Stimulated activated effector memory CD8-positive, alpha-beta T cell treated with anti-CD3 and anti-CD28 coated beads, Interleukin-12 subunit alpha, Interleukin-12 subunit beta, amount 100 ng/mL, for 72 hours (primary cell): ENCODE measurements at places on chromosomes 7 and 10.
A peak's percentile ranks its signal among the peaks of the same experiment; 100 is the strongest.

DNA sequence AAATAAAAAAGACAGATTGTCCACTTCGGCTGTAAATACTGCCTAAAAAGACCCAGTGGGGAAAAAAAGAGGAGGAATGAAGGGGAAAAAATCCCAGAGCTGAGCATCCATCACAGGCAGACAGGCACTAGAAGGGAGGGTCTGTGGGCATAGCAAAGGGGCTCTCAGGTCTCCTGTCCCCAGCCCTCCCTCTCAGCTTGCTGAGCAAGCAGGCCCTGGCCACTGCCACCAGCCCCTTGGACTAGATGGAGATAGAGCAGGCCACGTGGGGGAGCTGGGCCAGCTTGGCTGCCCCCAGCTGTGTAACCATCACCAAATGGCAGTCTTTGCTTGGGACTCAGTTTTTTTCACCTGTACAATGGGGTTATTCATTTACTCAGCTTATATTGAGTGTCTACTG, 141.6 kb upstream of the UNC5B start:
- DNase-seq: no peak

DNA sequence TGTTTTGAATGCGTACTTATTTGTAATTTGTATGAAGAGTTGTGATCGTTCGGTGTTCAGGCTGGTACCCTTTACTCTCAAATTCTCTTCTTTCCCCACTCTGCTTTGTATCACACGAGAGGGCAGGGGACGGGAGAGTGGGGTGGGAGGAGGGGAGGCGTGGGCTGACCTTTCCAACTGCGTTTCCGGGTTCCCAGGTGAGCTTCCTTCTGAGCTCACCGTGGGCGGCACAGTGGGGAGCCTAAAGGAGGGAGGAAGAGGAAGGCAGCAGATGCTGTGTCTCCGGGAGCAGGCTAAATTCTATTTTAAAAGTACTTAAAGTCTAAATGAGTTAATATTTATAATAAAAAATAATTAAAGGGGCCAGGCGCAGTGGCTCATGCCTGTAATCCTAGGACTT, 7.4 kb upstream of the XRCC2 start:
- DNase-seq: no peak

GRCh38 chr10:120671491-120671890, 179.7 kb upstream of the WDR11 start:
- DNase-seq: no peak

- DNase-seq: no peak
Observed at GRCh38 chr10:61733358-61733940, 70.7 kb downstream of the CABCOCO1 start.

GRCh38 chr7:20287317-20287716, 43.4 kb upstream of the ITGB8 start:
- no peak for DNase-seq

DNA sequence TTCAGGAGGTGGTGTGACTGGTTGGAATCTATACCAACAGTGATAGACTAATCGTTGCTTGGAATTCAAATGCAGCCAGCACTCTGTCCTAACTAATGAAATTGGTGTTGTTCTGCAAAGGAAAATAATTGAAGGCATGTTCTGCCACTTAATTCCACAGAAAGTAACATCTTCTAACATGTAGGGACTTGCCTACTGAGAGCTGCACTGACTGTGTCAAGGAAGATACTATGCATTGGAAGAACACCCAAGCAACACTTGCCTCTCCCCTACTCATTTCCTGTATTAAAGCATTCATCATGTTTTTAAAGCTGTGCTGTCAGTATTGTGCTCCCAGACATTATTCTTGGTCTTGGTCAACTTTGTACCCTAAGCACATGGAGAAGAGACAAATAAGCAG, 2.7 kb upstream of the CYP3A7 start:
- no peak for DNase-seq

- peak; percentile 17 for DNase-seq
Observed at GRCh38 chr7:5629941-5630340, 151.5 kb downstream of the RNF216 start.

DNA sequence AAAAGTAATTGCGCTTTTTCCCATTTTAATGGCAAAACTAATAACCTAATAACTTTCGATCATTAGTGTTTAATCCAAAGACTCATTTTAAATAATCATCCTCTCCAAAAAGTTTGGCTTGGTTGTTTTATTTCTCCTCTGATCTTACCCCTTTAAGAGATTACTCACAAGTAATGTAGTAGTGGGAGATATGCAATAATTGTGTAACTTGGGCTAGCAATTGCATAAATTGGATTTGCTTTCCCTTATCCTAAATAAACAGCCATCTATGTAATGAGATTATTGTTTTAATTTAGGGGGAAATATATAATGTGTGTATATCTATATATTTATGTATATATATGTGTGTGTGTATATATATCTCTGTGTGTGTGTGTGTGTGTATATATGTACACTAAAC, 82.5 kb downstream of the RNLS start:
- DNase-seq: no peak

DNA sequence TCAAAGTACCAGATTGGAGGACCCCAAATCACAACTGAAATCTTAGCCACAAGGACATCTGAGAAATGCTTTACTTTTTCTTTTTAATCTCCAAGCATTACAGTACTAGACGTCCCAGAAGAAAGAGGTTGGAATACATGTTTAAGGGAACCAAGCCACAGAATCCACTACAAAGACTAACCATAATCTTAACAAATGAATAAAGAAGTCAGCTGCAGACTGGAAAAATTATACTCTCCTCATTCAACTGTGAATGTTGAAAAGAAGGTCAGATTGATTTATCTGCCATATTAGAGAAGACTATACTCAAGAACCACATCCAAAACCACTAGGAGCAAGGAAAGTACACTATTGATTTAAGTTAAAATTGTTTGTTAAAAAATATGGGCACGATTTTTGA, 102.1 kb upstream of the ABCB5 start:
- DNase-seq: no peak

DNA sequence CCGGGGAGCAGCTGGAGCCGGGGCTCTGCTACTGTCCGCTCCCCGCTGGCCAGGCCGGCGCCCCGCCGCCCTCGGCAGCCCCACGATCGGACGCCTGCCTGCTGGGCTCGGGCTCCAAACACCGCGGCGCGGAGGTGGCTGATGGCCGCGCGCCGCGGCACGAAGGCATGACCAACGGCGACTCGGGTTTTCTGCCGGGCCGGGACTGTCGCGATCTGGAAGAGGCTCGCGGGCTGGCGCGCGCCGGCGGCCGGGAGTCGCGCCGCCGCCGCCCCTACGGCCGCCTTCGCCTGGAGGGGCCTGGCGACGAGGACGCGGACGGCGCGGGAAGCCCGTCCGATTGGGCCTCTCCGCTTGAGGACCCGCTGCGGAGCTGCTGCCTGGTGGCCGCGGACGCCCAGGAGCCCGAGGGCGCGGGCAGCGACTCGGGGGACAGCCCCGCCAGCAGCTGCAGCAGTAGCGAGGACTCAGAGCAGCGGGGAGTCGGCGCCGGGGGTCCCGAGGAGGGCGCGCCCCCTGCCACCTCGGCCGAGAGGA, 570 bp downstream of the TBC1D12 start:
- DNase-seq: peak; percentile 18

- no peak for DNase-seq
Observed at GRCh38 chr10:70675496-70676161, 3.3 kb downstream of the ADAMTS14 start.

- DNase-seq: no peak
Observed at GRCh38 chr7:101100858-101101847, 15.9 kb downstream of the TRIM56 start.

DNA sequence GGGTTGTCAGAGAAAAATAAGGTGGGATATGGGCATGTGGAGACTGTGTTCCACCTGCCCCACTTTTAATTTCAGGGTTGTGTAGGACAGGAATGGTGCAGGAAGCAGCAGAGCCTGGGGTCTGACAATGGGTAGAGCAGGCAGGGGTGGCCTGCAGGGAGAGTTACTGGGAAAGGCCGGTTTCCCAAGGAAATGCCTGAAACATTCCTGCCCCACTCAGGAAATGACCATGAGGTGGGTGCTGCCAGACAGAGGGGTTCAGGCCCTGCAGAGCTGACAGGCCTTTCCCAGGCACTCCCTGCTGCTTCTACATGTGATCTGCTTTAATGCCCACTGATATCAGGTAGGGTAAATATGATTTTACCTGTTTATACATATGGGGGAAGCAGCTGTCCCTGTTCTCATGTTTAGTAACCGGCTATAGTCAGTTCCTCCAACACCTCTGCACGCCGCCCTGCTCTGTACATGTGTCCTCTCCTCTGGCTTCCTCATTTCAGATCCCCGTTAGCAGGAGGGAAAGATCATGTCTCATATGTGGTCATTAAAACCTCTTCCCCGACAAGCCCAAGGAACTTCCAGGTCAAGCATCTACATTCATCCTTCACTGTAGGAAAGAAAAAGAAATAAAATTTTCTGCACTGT, 118.6 kb upstream of the PRSS58 start:
- no peak for DNase-seq

GRCh38 chr10:133257489-133258065, 19.1 kb downstream of the ADAM8 start:
- no peak for DNase-seq

DNA sequence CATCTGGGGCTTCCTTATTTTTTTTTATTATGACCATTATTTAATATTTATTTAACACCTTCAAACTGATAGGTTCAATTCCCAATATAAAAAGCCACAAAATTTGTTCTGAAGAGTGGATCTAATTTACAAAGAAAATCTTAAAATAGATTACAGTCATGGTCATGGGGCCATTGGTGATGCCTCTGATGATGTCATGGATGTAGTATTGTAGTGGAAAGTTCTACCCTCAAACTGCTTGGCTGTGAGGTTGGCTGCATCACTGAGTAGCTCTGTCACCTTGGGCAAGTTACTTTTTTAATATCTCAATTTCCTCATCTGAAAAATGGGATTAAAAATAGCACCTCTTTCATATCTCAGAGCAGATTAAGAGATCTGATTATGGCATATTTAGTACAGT, 128.5 kb downstream of the DKK1 start:
- no peak for DNase-seq

DNA sequence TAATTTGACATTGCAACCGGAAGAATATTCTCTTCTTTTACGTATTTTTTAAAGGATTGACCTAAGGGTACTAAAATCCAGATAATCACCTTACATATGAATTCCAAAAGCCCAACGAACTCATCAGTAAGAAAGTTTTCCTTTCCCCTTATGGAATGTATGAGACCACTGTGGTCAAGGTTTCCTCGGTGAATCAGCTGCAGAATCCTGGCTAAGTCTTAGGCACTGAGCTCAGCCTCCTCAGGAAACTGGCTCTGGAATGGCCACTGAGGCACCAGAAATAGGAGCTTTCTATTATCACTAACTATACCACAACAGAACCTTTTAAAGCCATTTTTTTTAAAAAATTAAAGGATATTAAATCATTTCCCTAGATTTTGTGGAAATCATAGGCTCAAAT, 21.0 kb downstream of the SVIL start:
- no peak for DNase-seq

- no peak for DNase-seq
Observed at GRCh38 chr7:30172451-30172850, 37.7 kb downstream of the MTURN start.

DNA sequence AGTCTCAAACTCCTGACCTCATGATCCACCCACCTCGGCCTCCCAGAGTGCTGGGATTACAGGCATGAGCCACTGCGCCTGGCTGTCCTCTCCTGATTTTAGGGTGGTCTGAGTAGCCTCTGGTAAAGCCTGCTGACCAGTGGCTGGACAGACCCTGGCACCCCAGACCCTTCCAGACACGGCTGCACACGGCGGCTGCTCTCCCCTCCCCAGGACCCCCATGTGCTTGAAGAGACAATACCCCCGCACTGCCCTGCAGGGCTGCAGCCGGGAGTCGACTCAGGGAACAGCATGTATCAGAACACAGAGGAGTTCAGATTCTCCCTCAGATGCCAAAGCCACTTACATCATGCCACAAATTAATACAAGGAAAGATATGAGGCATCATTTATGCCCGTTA, 58.3 kb upstream of the CFAP46 start:
- DNase-seq: no peak

DNA sequence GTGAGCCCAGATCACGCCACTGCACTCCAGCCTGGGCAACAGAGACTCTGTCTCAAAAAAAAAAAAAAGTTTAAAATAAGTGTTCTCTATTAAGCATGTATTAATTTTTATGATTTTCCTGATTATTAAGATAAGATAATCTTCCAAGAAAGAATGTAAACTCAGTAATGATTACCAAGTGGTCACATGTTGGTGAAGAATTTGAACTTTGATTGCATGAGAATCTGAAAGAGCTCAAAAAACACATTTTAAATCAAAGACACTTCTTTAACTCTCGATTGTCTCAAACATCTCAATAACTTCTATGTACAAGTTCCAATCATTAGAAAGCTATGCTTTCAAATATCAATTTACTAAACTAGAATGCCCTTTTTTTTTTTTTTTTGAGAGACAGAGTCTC, 33.8 kb downstream of the SNX8 start:
- no peak for DNase-seq

DNA sequence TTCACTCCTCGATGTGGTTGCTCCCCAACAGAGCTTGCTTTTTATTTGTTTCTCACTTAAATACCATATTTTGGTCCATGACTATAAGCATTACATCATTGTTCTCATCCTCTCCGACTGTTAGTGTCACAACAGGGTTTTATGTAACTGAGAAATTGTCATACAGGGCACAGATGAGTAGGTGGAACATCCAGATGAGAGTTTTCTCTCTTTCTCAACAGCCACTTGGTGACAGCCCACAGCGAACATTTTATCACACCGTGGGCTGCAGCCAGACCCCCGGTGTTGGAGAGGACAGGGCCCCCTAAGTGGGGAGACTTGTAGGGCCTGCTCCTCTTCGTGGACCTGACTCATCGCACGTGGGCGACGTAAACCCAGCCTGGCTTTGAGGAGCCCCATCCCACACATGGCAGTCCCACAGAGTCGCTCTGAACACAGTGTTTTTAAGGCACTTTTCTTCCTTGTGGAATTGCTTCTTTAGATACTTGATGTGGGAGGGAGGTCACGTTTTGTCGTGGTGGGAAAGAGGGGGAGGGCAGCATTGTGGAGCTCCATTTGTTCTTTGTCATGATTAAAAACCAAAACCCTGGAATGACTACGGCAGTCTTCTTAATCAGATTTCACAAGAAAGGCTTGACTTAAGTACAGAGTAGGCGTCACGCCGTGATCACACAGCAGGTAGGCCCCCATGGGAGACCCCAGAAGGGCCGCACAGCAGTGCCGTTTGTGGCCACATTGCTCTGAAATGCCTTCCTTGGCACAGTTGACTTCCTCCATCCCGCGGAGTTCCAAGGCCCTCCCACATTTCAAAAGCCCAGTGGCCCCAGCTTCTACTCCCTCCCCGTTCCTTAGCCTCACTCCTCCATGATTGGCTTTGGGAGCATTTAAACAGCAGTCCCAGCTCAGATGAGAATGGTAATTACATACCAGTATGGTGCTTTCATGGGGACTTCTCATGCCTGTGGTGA, 220.6 kb downstream of the CCDC3 start:
- DNase-seq: peak; percentile 5

- no peak for DNase-seq
Observed at GRCh38 chr7:8221567-8221966, 40.4 kb downstream of the ICA1 start.
